Psoas muscle (tissue), 8 donors: ENCODE measurements at places on chromosomes 3 and 15. TPM values are rescaled to one million over a fixed set of nuclear protein-coding genes. Genes with fewer than 3 reads are reported as not detected.

DNA sequence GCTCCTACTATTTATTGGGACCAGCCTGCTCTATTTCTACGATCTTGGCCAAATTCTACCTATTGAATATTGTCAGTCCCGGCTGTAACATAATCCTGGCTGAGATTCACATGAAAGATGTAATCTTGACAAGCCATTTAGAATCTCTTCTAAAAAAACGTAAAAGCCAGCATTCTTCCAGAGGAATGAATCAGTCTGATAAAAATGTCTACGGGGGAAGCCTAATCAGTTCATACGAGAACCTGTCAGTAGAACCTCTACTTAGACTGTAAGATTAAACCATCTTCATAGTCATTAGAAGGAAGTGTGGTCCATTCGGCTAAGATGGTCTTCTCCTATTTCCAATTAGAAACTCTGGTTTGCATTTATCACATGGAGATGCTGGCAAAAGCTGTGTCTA is 147.2 kb upstream of the WNT5A start:
- H3K4me1 ChIP-seq = no peaks in the 10 kb centered on the region
- no peak overlapping the region for H3K4me3 ChIP-seq

DNA sequence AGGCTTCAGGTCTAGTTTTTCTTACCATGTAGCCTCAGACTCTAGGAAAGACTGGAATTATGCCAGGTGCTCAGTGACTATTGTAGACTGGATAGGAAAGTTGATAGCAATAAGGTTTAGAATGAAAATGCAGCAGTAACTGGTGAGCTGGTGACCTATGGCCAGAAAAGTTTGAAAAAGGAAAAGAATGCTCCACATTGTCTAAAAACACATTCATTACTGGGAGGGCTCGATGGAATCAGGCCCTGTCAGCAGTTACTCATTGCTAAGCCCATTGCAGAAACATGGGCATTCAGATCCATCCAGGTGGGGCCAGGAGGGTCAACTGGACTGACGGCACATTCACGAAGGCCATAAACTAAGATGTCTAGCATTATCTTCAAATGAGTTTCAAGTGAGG is 8.7 kb upstream of the MBNL1 start:
- H3K27me3 ChIP-seq = no peaks in the 10 kb centered on the region
- H3K4me1 ChIP-seq = peaks cover 23% of the 10 kb centered on the region
- peak overlapping the region; percentile 80 for H3K27ac ChIP-seq
- no peak overlapping the region for H3K4me3 ChIP-seq

GRCh38 chr3:87219611-87220010 is 7.5 kb upstream of the CHMP2B start:
- no peak for DNase-seq
- no peaks in the 10 kb centered on the region for H3K36me3 ChIP-seq
- no peak overlapping the region for H3K4me3 ChIP-seq
- no peaks in the 10 kb centered on the region for H3K4me1 ChIP-seq
- no peaks in the 10 kb centered on the region for H3K27me3 ChIP-seq

DNA sequence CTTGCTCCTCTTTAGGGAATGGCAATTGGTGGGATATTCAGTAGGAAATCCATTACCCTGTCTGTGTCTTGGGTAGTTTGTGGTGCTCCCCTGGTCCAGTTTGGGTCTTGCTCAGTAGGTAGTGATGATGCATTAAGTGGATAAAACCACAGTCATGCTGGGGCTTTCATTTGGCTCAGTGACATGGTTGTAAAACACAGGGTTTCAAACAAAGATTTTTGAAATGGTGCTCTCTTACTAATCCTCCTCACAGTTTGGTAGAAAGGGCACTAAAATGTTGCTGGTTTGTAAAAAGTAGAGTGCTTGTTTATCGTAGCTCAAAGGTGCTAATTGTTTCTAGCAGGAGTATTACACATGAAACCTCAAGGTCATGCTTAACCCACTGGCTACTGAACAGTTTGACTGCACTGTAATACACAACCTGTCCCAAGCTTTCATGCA is 22.9 kb downstream of the BBX start:
- H3K36me3 ChIP-seq = no peaks in the 10 kb centered on the region
- DNase-seq = no peak
- H3K27me3 ChIP-seq = no peaks in the 10 kb centered on the region

DNA sequence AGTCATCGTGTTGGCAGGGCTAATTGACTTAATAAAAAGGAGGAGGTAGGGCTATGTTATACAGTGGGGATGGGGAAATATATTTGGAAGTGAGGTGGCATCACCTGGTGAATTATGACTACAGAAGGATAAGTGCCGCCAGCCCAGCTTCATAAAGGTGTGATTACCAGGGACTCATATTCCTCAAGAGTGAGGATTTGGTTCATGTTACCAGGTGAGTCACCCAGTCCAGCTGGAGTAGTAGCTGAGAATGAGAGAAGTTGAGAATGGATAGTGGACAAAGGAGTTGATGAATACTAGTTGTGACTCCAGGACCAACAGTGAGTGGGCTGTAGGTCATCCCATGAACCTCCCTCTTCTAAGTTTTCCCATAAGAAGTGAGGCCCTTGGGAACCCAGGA is 143.0 kb upstream of the GALNT15 start:
- H3K27me3 ChIP-seq = no peaks in the 10 kb centered on the region
- no peaks in the 10 kb centered on the region for H3K36me3 ChIP-seq
- no peak overlapping the region for H3K4me3 ChIP-seq
- H3K27ac ChIP-seq = no peak overlapping the region

DNA sequence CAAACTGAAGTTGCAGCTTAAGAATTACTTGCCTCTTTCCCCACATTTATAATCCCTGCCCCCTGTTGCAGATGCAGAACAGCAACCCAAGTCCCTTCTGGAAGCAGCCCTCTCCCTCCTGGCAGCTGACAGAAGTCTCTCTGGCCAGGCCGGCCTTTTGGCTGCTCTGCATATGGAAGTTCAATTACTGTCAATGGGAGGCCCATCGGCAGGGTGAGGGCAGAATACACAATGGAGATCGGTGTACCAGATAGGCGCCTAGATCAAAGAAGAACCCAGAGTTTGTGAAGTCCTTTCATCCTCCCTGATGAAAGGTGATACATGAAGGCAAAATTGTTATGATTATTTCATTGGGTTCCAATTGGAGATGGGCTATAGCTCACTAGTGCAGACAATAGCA is 327.9 kb upstream of the CTNNB1 start:
- no peak overlapping the region for H3K4me3 ChIP-seq
- H3K4me1 ChIP-seq = no peaks in the 10 kb centered on the region
- DNase-seq = no peak
- H3K27me3 ChIP-seq = no peaks in the 10 kb centered on the region

GRCh38 chr3:150870406-150870805 is 34.8 kb downstream of the MINDY4B start:
- DNase-seq = no peak
- no peak overlapping the region for H3K27ac ChIP-seq
- no peaks in the 10 kb centered on the region for H3K27me3 ChIP-seq
- no peaks in the 10 kb centered on the region for H3K4me1 ChIP-seq
- no peak overlapping the region for H3K4me3 ChIP-seq
- no peaks in the 10 kb centered on the region for H3K36me3 ChIP-seq

- H3K4me3 ChIP-seq = no peak overlapping the region
- H3K27ac ChIP-seq = no peak overlapping the region
- no peaks in the 10 kb centered on the region for H3K27me3 ChIP-seq
- no peak for DNase-seq
- H3K36me3 ChIP-seq = no peaks in the 10 kb centered on the region
These were observed 49.0 kb upstream of the FGD5 start for GRCh38 chr3:14769544-14770325.

DNA sequence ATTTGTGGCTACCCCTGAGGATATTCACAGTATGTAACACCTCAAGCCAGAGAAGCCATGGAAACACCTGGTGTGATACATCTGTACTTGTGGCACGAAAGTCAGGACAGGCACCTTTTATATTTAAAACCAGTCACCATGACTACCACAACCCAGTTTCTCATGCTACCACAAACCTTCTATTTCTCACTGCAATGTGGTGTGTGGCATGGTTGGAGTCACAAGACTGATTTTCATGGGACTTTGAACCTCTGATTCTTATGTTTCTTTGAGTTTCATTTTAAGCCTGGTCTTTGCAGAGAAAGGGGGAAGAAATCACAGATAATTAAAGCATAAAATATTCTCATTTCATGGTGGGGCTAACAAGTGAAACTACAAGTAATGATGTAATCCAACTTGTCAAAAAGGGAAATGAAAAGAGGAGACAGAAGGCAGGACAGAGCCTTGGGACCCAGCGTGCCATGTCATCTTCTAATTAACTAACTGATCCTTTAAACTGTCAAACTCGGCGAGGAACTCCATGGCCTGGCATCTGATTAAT is 175.9 kb downstream of the PDZRN3 start:
- H3K27ac ChIP-seq = no peak overlapping the region
- H3K4me1 ChIP-seq = peaks cover 23% of the 10 kb centered on the region
- H3K4me3 ChIP-seq = no peak overlapping the region
- H3K27me3 ChIP-seq = no peaks in the 10 kb centered on the region
- DNase-seq = no peak

DNA sequence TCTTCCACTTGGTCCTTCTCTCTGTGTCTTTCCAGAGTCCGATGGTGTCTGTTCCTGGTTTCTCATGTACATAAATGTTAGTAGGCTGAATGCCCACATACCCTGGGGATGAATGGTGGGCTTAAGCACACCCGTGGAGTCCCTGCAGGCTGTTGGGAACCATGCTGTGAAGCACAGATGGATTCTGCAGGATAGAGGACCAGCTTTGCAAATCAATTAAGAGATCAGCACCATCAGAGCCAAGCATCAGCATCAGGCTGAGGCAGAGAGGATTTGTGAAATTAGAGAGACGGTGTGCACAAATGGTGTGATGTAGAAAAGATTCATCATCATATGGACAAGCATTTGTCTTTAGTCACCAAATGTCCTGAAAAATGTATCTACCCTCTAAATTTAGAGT is 127.1 kb downstream of the SV2B start:
- no peak overlapping the region for H3K4me3 ChIP-seq
- no peaks in the 10 kb centered on the region for H3K27me3 ChIP-seq
- DNase-seq = no peak
- H3K4me1 ChIP-seq = no peaks in the 10 kb centered on the region

- DNase-seq = no peak
- H3K36me3 ChIP-seq = no peaks in the 10 kb centered on the region
- H3K27me3 ChIP-seq = no peaks in the 10 kb centered on the region
These were observed 18.4 kb downstream of the ZNF860 start for GRCh38 chr3:31999907-32000439.

- H3K4me1 ChIP-seq = no peaks in the 10 kb centered on the region
- no peaks in the 10 kb centered on the region for H3K27me3 ChIP-seq
- H3K4me3 ChIP-seq = no peak overlapping the region
- no peaks in the 10 kb centered on the region for H3K36me3 ChIP-seq
- no peak overlapping the region for H3K27ac ChIP-seq
- no peak for DNase-seq
These were observed 49.7 kb downstream of the CD200 start for GRCh38 chr3:112382543-112383160.

- DNase-seq = peak; percentile 95
- H3K27ac ChIP-seq = peak overlapping the region; percentile 16
- no peaks in the 10 kb centered on the region for H3K27me3 ChIP-seq
- H3K4me1 ChIP-seq = peaks cover 26% of the 10 kb centered on the region
These were observed 2.2 kb downstream of the SNX22 start for GRCh38 chr15:64153480-64154367.

DNA sequence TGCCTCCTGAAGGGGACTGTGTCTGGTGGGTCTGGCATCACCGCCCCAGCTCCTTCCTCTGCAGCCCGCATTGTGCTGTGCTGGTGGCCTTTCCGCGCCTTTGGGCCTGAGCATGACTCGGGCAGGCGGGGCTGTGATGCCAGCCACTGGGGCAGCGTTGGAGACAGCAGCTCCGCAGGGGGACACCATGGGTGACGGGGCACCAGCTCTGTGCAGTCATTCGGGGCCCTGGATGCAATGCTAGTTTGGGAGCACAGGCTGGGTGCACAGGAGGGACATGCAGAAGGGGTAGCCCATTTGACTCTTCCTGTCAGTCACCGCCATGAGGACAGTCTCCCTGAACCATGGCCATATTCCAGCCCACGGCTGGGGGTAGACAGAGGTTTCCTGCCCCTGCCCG is 83.8 kb upstream of the SNRPA1 start:
- no peaks in the 10 kb centered on the region for H3K27me3 ChIP-seq
- DNase-seq = no peak
- H3K4me1 ChIP-seq = no peaks in the 10 kb centered on the region
- H3K36me3 ChIP-seq = peaks cover 27% of the 10 kb centered on the region
- H3K4me3 ChIP-seq = no peak overlapping the region

DNA sequence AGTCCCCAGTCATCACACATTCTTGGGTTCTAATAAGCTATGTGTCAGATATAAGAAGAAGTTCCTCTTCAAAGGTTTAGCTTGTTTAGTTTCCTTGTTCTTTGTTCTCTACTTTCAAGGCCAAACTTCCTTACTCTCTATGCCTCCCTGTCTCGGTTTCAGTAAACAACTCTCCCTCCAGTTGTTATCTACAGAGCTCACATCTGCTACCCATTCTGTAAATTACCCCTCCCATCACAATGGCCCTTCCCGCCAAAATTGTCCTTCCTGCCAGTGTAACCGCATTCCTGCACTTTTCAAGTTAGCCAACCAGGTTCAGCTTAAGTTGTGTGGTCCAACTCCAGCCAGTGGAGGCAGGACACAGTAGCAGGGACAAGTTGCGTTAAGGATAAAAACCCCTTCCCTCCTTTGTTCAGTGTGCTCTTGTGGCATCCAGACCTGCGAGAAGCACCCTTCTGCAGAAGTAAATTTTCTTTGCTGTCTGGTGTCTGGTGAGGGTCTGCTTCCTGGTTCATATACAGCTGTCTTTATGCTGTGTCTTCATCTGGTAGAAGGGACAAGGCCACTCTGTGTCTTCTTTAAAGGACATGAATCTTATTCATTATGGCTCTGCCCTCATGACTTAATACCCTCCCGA is 342.1 kb upstream of the GRM7 start:
- no peak overlapping the region for H3K4me3 ChIP-seq
- DNase-seq = no peak
- no peaks in the 10 kb centered on the region for H3K36me3 ChIP-seq
- no peak overlapping the region for H3K27ac ChIP-seq

Gene NR2E3
- total RNA-seq = not detected

Gene CHSY1
- 11.4 TPM for total RNA-seq

Gene PLSCR2
- not detected for total RNA-seq

Gene ITGA11
- total RNA-seq = 7.9 TPM

Gene SLC30A4
- total RNA-seq = 2.0 TPM

Gene CD200R1
- total RNA-seq = 0.61 TPM

Gene LRRK1
- total RNA-seq = 5.8 TPM

Gene C3orf49
- total RNA-seq = not detected

Gene CMTM8
- total RNA-seq = 2.5 TPM

Gene TMC3
- total RNA-seq = not detected

Gene CCRL2
- 1.8 TPM for total RNA-seq

Gene TGFBR2
- total RNA-seq = 51.8 TPM

Gene FANCD2OS
- not detected for total RNA-seq
